ENCODE measurements at places on chromosomes 1 and 21.

GRCh38 chr1:7707527-7707926 lies 63.6 kb upstream of the VAMP3 start:
- no peak overlapping the region for H3K27ac ChIP-seq
- no peak overlapping the region for H3K4me3 ChIP-seq
- DNase-seq, result no peak

GRCh38 chr1:184593597-184593996 lies 161.1 kb downstream of the EDEM3 start:
- H3K36me3 ChIP-seq, result no peaks in the 10 kb centered on the region
- H3K27me3 ChIP-seq, result no peaks in the 10 kb centered on the region
- H3K4me3 ChIP-seq, result no peak overlapping the region

GRCh38 chr1:12186679-12186985 lies 19.8 kb downstream of the TNFRSF1B start:
- no peak overlapping the region for H3K27ac ChIP-seq
- no peak for DNase-seq

GRCh38 chr1:69494221-69494620 lies 73.5 kb upstream of the LRRC7 start:
- DNase-seq, result no peak
- H3K27me3 ChIP-seq, result no peaks in the 10 kb centered on the region
- H3K4me1 ChIP-seq, result no peaks in the 10 kb centered on the region
- H3K4me3 ChIP-seq, result no peak overlapping the region

- H3K27ac ChIP-seq, result no peak overlapping the region
- no peaks in the 10 kb centered on the region for H3K36me3 ChIP-seq
- no peak overlapping the region for H3K4me3 ChIP-seq
- no peak for DNase-seq
- peaks cover 3% of the 10 kb centered on the region for H3K27me3 ChIP-seq
These were observed 24.3 kb upstream of the ENO1 start for GRCh38 chr1:8902765-8903164.

GRCh38 chr1:206479183-206480125 lies 9.2 kb downstream of the IKBKE start:
- peaks cover 4% of the 10 kb centered on the region for H3K4me1 ChIP-seq
- peak overlapping the region; percentile 39 for H3K27ac ChIP-seq
- peaks cover 12% of the 10 kb centered on the region for H3K27me3 ChIP-seq
- DNase-seq, result peak; percentile 71

DNA sequence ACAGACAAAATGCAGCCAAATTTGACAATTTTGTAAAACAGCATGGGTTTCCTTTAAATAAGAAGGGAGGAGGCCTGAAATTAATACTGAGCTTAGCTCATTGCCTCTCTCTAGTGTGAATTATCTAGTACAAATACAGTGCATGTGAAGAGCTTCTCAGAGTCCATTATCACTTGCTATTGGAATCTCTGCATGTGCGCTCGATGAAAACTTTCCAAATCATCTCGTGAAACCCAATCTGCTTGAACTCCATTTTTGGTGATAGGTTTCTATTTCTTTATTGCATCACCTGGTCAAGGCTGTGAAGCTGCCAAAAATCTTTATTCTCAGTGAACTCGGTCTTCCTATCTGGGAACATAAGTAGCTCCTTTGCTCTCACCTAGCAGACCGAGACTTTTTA lies 49.5 kb upstream of the LYPLAL1 start:
- peaks cover 2% of the 10 kb centered on the region for H3K4me1 ChIP-seq
- no peak overlapping the region for H3K4me3 ChIP-seq
- no peaks in the 10 kb centered on the region for H3K27me3 ChIP-seq

GRCh38 chr21:42942244-42942643 lies 16.8 kb upstream of the ERVH48-1 start:
- H3K4me1 ChIP-seq, result peaks cover 11% of the 10 kb centered on the region
- H3K36me3 ChIP-seq, result peaks cover 4% of the 10 kb centered on the region
- DNase-seq, result no peak
- H3K4me3 ChIP-seq, result no peak overlapping the region

DNA sequence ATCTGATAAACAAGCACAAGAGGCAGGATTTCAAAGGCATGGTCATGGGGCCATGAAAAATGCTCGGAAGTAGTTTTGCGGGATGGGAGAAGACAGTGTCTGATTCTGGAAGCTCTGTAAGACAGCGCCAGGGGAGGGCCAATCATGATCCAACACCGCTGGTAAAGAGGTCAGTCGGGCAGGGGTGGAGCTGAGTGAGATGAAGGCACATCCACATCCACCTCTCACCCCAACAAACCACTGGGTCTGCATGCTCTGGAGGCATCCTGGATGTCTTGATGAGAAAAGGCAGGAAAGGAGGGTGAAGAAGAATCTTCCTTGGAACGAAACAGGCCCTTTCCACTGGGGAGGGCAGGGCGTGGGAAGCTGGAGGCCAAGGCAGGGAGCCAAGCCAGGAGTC lies 288.3 kb downstream of the PCP4 start:
- no peaks in the 10 kb centered on the region for H3K4me1 ChIP-seq
- DNase-seq, result no peak
- no peak overlapping the region for H3K27ac ChIP-seq
- H3K36me3 ChIP-seq, result peaks cover 11% of the 10 kb centered on the region
- peaks cover 3% of the 10 kb centered on the region for H3K27me3 ChIP-seq

DNA sequence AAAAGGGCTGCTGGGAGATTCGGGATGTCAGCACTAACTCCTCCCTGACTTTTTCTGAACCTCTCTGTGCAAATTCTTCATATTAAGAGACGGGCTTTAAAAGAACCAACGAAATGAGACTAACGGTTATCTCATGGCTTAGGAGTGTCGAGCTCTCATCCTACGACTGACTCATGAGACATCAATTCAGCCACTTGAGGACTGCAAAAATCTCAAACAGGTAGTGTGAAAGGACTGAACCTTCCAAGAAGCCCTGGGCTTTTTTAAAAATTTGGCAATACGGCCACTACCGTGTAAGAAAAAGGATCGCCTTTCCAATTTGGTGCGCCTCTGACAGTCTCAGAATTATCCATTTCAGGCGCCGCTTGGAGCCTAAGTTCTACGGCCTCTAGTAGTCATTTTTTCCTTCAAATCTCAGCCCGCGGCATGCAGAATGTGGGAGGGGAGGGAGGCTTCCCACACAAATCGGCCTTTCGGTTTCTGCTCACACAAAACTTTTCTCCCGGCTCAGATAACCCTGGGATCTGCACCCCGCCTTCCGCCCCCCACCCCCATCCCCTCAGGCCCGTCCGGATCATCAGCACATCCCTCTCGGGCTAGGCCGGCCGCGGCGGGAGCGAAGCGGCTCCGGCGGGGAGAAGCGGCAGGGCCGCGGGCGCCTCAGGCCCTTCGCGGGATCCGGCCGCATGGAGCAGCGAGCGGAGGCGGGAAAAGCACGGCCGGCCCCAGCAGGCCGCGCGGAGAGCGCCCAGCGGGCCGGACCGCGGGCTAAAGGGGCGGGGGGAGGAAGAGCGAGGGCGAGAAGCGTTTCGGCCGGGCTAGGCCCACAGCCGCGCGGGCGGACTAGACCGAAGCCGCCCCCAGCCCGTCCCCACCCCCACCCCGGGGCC lies 618 bp downstream of the HNRNPR start:
- H3K27ac ChIP-seq, result peak overlapping the region; percentile 93
- peak overlapping the region; percentile 84 for H3K4me3 ChIP-seq
- peak; percentile 56 for DNase-seq
- peaks cover 28% of the 10 kb centered on the region for H3K4me1 ChIP-seq
- H3K36me3 ChIP-seq, result no peaks in the 10 kb centered on the region
- no peaks in the 10 kb centered on the region for H3K27me3 ChIP-seq

DNA sequence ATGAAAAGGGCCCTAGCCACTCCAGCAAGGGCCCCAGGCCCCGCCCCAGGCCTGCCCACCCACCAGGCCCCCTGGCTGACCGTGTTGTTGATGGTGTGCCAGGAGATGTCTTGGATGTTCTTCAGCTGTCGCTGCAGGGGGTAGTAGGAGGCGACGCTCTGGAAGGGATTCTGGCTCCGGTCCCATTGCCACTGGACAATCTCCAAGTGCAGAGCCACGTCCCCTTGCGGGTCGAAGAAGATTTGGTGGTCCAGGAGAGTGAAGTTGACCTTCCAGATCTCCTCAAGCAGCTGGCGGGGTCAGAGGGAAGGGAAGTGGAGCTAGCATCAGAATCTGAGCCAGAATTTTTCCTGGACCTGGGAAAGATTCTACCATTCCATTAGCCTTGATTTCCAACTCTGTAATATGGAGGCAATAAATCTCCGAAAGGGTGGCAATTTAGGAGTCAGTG lies 10.2 kb downstream of the TAS1R2 start:
- no peak overlapping the region for H3K4me3 ChIP-seq
- H3K27me3 ChIP-seq, result peaks cover 7% of the 10 kb centered on the region
- no peaks in the 10 kb centered on the region for H3K36me3 ChIP-seq
- no peaks in the 10 kb centered on the region for H3K4me1 ChIP-seq
- no peak overlapping the region for H3K27ac ChIP-seq

- no peak for DNase-seq
- no peak overlapping the region for H3K27ac ChIP-seq
- H3K4me1 ChIP-seq, result no peaks in the 10 kb centered on the region
- H3K36me3 ChIP-seq, result peaks cover 5% of the 10 kb centered on the region
These were observed 243.0 kb upstream of the RUNX1 start for GRCh38 chr21:35291973-35292627.
